Chondrocyte (in vitro differentiated cells): ENCODE measurements at places on chromosomes 7 and 10. TPM values are rescaled to one million over a fixed set of nuclear protein-coding genes. Genes with fewer than 3 reads are reported as not detected.

Gene ADIRF
- total RNA-seq = 0.54 to 0.65 TPM in 2 of 3 replicates, not detected in the other

Gene LIPM
- not detected in 3 replicates for total RNA-seq

Gene PLXNA4
- total RNA-seq = 11.3 to 57.7 TPM (median 13.0 TPM) in 3 replicates

Gene SPDYE2B
- total RNA-seq = not detected in 3 replicates

DNA sequence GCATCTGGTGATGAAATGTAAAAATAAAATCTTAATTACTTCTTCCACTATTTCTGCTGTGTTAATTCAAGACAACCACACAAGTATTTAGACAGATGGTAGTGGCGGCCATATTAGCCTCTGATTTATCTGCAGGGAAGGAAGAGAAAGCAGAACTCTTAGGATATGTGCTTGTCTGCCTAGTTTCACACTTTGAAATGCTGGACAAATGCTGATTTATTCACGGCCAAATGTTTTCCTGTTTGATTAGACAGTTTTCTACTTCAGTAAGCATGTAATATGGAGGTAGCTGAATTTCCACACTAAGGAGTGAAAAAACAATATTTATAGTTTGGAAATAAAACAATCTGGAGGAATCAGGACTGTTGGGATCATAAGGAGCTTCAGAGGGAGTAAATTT lies 158.1 kb downstream of the AGMO start:
- H3K27ac ChIP-seq = no peak overlapping the region
- no peaks in the 10 kb centered on the region for H3K27me3 ChIP-seq
- H3K4me1 ChIP-seq = peaks cover 6% of the 10 kb centered on the region
- H3K4me3 ChIP-seq = no peak overlapping the region
- DNase-seq = no peak

GRCh38 chr7:116150588-116150987 lies 59.8 kb upstream of the TES start:
- no peaks in the 10 kb centered on the region for H3K36me3 ChIP-seq
- H3K27me3 ChIP-seq = no peaks in the 10 kb centered on the region
- H3K4me3 ChIP-seq = no peak overlapping the region
- H3K27ac ChIP-seq = no peak overlapping the region
- peaks cover 2% of the 10 kb centered on the region for H3K4me1 ChIP-seq
- no peak for DNase-seq

DNA sequence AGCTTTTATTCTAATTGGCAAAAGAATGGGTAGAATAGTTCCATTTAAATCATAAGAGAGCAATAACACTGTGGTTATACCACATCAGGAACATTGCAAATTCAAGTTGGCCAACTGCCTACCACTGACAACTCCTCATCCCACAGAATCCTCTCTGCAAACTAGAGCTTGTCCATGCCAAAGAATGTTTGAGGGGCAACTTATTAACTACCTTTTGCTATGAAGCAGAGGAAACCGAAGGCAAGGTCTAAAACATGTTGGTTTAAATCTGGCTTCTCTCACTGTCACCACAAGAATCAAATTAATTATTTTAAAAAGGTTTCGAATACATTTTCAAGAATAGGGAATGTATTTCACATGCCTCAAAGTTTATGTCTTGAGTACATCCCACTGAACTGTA lies 36.0 kb downstream of the RHOBTB1 start:
- no peak for DNase-seq
- H3K4me1 ChIP-seq = peaks cover 63% of the 10 kb centered on the region
- no peak overlapping the region for H3K27ac ChIP-seq
- H3K4me3 ChIP-seq = no peak overlapping the region

DNA sequence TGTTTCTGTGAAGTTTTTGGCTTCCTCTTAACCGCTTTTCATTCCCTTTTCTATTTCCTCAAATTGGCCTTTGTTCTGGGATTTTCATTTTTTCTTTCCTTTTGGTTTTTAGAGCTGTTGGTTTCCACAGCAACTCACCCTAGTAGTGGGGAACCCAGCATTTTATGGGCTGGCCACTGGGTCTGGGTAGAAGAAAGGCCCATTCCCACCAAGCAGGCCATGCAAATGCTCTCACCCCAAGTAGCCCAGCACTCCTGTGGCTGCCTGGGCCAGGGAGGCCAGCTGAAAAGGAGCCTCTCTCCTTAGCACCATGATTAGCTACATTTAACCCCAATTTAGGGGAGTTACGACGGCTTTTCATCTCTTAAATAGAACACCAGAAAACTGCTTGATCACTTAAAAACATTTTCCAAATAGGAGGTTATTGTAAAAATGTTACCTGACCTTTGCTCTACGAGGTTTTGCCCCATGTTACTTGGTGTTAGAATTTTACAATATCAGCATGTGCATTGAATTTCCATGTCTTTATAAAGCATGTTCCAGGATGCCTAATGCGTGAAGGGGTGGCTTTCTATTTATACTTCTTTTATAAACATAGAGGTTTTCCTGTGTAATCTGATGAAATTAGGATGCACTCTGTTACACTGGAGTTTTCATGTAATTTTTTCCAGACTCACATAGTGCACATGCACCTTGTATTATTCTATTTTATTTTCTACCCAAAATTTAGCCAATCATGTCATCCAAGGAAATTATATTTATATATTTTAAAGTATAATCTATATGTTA lies 75.4 kb downstream of the FAM171A1 start:
- H3K27me3 ChIP-seq = no peaks in the 10 kb centered on the region
- H3K4me1 ChIP-seq = peaks cover 30% of the 10 kb centered on the region
- no peaks in the 10 kb centered on the region for H3K36me3 ChIP-seq
- DNase-seq = no peak
- no peak overlapping the region for H3K4me3 ChIP-seq

GRCh38 chr7:70406186-70406949 lies 725.6 kb upstream of the GALNT17 start:
- H3K27ac ChIP-seq = no peak overlapping the region
- H3K4me3 ChIP-seq = no peak overlapping the region
- H3K4me1 ChIP-seq = peaks cover 18% of the 10 kb centered on the region
- H3K36me3 ChIP-seq = no peaks in the 10 kb centered on the region

- H3K27me3 ChIP-seq = no peaks in the 10 kb centered on the region
- H3K4me3 ChIP-seq = no peak overlapping the region
- DNase-seq = no peak
- no peaks in the 10 kb centered on the region for H3K36me3 ChIP-seq
- H3K27ac ChIP-seq = no peak overlapping the region
Measured at GRCh38 chr10:108203905-108204527, 1039.5 kb upstream of the SORCS1 start.

DNA sequence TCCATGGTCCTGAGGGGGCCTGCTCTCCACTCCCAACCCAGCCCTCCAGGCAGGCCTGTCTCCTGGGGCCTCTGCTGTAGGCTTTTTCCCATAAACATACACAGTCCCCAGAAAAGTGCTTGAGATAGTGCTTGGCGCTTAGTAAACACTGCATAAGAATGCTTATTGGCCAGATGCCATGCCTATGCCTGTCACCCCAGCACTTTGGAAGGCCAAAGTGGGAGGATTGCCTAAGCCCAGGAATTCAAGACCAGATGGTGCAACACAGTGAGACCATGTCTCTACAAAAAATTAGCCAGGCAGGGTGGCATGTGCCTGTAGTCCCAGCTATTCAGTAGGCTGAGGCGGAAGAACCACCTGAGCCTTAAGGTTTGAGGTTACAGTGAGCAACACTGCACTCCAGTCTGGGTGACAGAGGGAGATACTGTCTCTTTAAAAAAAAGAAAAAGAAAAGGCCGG lies 24.6 kb upstream of the ASL start:
- peak overlapping the region; percentile 87 for H3K27ac ChIP-seq
- no peaks in the 10 kb centered on the region for H3K36me3 ChIP-seq
- H3K4me3 ChIP-seq = no peak overlapping the region
- no peaks in the 10 kb centered on the region for H3K27me3 ChIP-seq
- peak; percentile 40 for DNase-seq
- H3K4me1 ChIP-seq = peaks cover 19% of the 10 kb centered on the region

DNA sequence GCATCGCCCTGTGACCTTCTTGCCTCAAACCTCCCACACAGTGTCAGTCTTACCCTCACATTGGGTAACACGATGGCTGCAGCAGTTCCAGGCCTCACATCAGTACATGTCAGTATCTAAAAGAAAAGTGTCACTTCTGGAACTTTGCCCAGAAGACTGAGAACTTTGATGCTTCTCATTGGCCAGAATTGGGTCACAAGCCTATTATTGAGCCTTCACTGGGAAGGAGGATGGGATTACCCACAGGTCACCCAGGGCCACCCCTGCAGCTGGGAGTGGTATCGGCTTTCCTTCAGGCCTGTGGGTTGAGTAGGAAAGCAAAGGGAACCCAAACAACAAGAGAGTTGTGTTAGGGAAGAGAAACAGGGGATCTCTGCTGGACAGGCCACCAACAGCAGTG lies 111.5 kb downstream of the NPY start:
- no peaks in the 10 kb centered on the region for H3K4me1 ChIP-seq
- H3K27me3 ChIP-seq = peaks cover 13% of the 10 kb centered on the region
- no peak for DNase-seq
- H3K27ac ChIP-seq = no peak overlapping the region
- H3K36me3 ChIP-seq = no peaks in the 10 kb centered on the region

DNA sequence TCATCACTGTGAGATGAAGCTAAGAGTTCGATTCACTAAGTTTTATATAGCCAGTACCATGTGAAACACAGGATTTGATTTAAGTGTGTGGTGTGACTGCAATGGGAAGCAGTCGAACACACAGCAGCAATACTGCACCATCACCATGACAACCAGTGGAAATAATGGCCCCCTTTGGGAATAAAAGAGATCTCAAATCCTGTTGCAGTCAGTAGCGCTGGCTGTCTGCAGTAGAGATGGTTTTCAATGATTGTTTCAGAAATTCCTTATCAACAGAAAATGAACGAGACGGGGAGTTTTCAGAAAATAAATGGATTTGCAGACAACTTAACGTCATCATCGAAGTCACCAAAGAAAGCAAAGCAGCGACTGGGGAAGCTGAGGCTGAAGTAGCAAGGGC lies 91.0 kb downstream of the PTPRE start:
- peaks cover 49% of the 10 kb centered on the region for H3K4me1 ChIP-seq
- no peak for DNase-seq
- no peaks in the 10 kb centered on the region for H3K27me3 ChIP-seq

DNA sequence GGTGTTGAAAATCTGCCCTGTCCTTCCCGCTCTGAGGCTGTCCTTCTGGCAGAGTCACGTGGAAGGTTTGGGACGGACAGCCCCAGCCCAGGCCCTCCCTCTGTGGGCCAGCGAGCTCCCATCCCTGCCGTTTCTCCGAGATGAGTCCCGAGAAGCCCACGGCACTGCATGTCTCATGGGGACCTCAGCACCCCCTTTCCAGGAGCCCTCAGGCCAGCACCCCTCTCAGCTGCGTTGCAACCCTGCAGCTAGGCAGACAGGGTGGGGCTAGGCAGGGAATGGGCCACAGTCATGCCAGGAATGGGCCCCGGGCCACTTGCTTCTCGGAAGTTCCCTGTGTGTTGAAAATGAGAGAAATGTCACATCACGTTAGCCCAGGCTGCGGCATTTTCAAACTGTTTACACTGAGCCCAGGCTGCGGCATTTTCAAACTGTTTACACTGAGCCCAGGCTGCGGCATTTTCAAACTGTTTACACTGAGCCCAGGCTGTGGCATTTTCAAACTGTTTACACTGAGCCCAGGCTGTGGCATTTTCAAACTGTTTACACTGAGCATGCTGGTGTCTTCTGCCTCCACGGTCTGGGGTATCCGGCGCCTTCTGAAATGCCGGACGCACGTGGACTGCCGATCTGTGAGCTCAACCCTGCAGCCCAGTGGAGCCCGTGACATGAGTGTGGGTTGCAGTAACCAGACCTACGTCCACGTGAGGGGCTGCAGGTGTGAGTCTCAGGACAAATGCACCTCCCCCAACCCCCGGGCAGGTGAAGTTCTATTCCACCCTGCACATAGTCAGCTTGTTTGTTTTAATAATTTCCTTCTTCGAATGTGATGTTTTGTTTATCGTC lies 42.6 kb downstream of the FAM20C start:
- peak overlapping the region; percentile 77 for H3K27ac ChIP-seq
- no peak for DNase-seq
- no peak overlapping the region for H3K4me3 ChIP-seq
- H3K36me3 ChIP-seq = no peaks in the 10 kb centered on the region

DNA sequence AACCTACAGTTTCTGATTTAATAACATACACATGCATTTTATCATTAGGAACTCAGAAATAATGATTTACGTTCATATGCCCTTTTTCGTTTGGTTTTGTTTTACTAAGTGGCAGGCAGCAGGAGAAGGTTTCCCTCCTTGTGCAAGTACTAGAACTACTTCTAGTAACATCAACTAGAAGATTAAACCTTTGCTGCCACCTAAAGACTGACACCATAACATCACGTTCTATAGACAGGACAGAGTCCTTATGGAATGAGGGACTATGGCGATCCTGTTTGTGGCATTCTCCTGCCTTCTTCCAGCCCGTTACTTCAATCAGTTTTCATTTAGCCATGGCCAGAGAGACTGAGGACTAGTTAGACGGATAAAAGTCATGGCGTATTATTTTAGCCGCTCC lies 53.2 kb downstream of the GAD2 start:
- no peaks in the 10 kb centered on the region for H3K4me1 ChIP-seq
- H3K27ac ChIP-seq = no peak overlapping the region
- no peaks in the 10 kb centered on the region for H3K36me3 ChIP-seq
- DNase-seq = no peak
- no peak overlapping the region for H3K4me3 ChIP-seq

DNA sequence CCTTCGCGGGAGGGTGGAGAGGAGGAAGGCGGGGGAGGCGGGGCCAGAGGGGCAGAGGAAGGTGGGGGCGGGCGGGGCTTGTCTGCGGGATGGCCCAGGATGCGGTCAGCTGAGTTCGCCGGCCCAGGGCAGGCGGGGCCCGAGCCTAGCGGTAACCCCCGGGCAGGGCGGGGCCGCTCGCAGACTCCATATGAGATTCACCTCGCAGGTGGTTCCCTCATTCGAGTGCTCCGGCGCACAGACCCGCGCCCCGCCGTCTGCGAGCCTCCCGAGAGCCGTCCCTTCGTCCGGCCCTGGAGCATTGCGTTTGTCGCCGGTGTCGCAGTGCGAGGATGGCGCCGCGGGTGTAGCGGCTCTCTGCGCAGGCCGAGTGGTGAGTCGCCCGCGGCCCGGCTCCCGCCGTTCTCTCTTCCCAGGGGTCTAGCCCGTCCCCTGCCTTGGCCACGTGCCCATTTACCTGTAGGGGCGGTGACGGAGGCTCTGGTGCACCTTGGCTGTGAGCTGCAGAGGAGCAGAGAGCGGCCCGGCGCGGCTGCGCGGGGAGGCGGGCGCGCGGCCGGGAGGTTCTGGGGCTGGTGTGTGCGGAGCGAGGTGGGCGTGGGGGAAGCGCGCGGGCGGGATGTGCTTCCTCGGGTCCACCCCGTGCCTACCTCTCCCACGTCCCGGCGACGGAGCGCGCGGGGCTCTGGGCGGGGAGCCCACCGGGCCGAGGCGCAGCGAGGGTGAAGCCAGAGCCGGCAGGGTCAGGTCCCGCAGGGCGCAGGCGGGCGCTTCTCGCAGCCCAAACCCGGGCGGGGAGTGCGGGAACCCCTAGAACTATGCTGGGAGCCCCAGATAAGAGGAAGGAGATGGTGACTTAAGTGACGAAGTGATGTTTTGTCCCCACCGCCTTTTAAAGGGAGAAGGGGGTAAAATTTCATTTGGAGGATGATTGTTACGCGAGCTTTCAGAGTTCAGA lies at the start of gene UPP1:
Gene UPP1, plus strand, starts transcription at position 220 of the 958 bp plus-strand sequence. CDS start 5,519 bp downstream, outside the sequence.
- H3K27ac ChIP-seq = peak within 1 kb of the TSS; percentile 98
- H3K36me3 ChIP-seq = peaks cover 8% of the 10 kb centered on the region
- H3K4me1 ChIP-seq = peaks cover 86% of the 10 kb centered on the region
- no peak for DNase-seq

GRCh38 chr10:100114976-100115770 lies 33.5 kb upstream of the CPN1 start:
- no peak overlapping the region for H3K4me3 ChIP-seq
- no peak for DNase-seq
- H3K36me3 ChIP-seq = no peaks in the 10 kb centered on the region
- H3K27me3 ChIP-seq = peaks cover 2% of the 10 kb centered on the region
- no peak overlapping the region for H3K27ac ChIP-seq

GRCh38 chr10:55801353-55801661 lies 559.8 kb downstream of the ZWINT start:
- H3K4me1 ChIP-seq = no peaks in the 10 kb centered on the region
- H3K4me3 ChIP-seq = no peak overlapping the region
- no peaks in the 10 kb centered on the region for H3K27me3 ChIP-seq
- H3K36me3 ChIP-seq = no peaks in the 10 kb centered on the region
- DNase-seq = no peak
- no peak overlapping the region for H3K27ac ChIP-seq
